RPMI7951 (cell line): ENCODE measurements at places on chromosomes 3 and 15. TPM values are rescaled to one million over a fixed set of nuclear protein-coding genes. Genes with fewer than 3 reads are reported as not detected.

Gene SLC24A5
- total RNA-seq: 0.29 TPM in 1 of 2 replicates, not detected in the other

Gene CHST14
- 27.1 and 29.3 TPM in 2 replicates for total RNA-seq

Gene ZNF662
- total RNA-seq: 0.29 and 0.72 TPM in 2 replicates

Gene TRPM1
- total RNA-seq: not detected in 2 replicates

Gene LDHAL6B
- total RNA-seq: 0.10 TPM in 1 of 2 replicates, not detected in the other

Gene DAZL
- not detected in 2 replicates for total RNA-seq

Gene TGFBR2
- 121 and 132 TPM in 2 replicates for total RNA-seq

Gene STRA6
- 95.7 and 114 TPM in 2 replicates for total RNA-seq

Gene GOLGA6L10
- 0.10 and 0.24 TPM in 2 replicates for total RNA-seq

Gene HCN4
- total RNA-seq: not detected in 2 replicates

Gene MST1R
- total RNA-seq: 0.29 and 0.36 TPM in 2 replicates

Gene SELENOK
- 145 and 165 TPM in 2 replicates for total RNA-seq

Gene CPN2
- 0.10 TPM in 1 of 2 replicates, not detected in the other for total RNA-seq

Gene KBTBD12
- total RNA-seq: not detected in 2 replicates

Gene AMIGO3
- total RNA-seq: 1.1 and 4.3 TPM in 2 replicates

Gene EIF4G1
- 164 and 173 TPM in 2 replicates for total RNA-seq

Gene P2RY12
- total RNA-seq: not detected in 2 replicates

Gene SNX22
- 0.12 and 0.29 TPM in 2 replicates for total RNA-seq

Gene ZNF106
- total RNA-seq: 37.0 and 40.4 TPM in 2 replicates

Gene EOMES
- not detected in 2 replicates for total RNA-seq

GRCh38 chr15:63843901-63844317 lies 10.2 kb upstream of the HERC1 start:
- DNase-seq: no peak

DNA sequence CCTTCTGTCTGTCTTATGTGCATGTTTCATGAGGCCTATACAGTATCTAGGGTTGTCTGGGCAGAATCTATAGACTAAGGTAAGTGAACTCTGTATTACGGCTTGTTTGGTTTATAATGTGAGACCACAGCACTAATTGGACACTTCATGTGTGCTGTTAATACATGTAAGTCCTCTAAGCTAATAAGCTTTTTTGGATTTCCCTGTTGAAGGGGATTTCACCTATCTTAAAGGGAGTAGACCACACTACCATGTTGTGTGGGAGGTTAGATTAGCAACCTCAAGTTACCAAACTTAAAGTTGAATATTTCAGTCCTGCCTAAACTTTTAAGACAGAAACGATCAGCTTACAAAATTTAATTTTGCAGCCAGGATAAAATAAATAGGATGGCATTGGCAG lies 189.8 kb upstream of the GOLIM4 start:
- no peak for DNase-seq

DNA sequence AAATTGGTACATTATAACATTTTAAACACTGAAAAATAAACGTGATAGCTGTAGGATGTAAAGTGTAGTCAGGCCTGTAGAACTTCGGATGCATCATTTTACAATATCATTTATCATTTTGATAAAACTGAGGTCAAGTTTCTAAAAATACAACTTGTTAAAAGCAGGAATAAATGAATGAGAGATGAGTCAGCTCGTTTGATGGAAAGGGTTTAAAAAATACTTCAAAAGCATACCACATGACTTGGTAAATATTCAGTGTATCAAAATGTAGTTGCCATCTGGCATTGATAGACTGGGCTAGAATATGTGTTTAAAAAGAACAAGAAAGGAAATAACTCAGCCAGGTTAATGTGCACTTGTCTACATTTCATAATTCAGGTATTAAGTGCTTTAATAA lies 357.0 kb downstream of the TIGIT start:
- peak; percentile 75 for DNase-seq

DNA sequence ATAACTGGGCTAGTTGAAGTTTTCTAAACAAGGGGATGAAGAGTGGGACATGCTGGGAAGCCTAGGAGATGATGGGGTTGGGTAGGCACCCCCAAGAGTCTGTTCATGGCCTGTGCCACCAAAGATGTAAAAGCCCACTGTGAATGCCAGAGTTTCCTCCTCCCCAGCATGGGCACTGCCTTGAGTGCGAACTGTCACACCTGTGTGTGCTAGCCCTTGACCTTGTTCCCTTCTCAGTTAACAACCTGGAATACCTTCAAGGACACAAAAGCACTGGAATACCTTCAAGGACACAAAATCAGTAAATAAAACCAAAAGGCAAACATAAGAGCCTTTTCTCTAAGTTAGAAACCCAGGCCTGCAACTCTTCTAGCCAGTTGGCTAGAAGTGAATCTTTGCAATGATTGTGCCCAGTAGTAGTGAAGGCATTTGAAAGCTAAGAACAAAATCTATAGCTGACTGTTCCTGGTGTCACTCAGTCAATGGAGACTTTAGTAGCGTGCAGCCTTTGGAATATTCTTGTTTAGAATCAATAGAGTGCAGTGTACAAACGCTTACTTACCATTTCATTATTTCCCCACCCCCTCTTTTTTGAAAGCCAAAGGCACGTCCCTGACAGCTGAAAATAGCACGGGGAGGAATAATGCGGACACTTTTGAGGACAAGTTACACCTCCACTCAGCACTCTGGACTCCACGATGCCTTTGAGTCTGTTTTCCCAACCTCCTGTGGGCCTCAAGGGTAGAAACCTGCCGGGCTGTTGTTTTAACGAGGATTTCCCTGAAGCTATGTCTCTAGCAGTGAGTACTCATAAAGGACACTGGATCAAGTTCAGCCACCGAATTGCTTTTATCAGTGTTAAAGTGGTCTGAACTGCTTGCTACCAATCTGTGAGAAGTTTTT lies 24.2 kb downstream of the PSMD6 start:
- DNase-seq: no peak

GRCh38 chr15:79221696-79222095 lies 60.8 kb upstream of the ANKRD34C start:
- DNase-seq: no peak

- DNase-seq: no peak
Observed at GRCh38 chr15:50064673-50065072, 54.4 kb downstream of the ATP8B4 start.

DNA sequence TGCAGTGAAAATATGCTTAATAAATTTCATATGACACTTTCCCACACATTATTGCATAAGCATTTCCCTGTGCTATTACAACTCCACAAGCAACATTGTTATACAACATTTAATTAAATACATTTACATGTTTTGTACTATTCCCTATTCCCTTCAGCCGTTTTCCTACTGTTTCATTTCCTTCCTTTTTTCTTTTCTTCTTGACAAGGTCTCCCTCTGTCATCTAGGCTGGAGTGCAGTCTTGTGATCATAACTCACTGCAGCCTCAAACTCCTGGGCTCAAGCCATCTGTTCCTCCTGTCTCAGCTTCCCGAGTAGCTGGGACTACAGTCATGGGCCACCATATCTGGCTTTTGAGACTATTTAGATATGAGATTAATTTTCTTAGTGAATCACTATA lies 254.7 kb downstream of the NFKBIZ start:
- no peak for DNase-seq

DNA sequence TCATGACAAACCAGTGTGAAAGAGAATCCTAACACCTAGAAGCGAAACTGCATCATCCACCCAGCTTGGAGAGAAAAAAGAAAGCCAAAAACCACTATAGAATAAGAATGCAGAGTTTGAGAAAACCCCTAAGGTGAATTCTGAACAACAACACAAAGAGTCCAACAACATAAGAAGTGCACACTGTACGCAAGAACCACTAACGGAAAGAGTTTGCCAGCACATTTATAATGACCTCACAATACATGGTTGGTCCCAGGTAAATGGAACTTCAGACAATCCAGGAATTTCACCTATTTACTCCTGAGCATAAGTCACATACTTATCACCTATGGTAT lies 128.3 kb upstream of the BHLHE40 start:
- DNase-seq: no peak

GRCh38 chr15:99508852-99509251 lies 56.9 kb upstream of the MEF2A start:
- no peak for DNase-seq

GRCh38 chr15:66611257-66612053 lies 45.7 kb upstream of the LCTL start:
- DNase-seq: peak; percentile 23

DNA sequence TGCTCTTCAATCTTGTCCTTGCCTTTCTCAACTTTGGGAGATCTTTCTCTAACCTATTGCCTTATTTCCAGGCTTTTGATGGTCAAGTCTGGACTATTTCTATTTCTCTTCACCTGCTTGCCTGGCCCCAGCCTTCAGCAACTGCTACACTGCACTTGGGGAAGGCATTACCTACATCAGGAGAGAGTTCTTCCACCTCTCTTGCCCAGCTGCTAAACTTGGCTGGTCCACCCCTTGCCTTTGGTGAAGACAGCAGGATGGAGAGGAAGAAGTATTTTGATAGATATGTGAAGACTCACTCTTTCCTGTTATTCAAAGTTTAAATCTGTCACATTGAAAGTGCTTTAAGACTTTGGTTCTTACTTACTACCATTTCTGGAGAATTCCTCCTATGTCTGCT lies 574.8 kb downstream of the ZPLD1 start:
- no peak for DNase-seq

DNA sequence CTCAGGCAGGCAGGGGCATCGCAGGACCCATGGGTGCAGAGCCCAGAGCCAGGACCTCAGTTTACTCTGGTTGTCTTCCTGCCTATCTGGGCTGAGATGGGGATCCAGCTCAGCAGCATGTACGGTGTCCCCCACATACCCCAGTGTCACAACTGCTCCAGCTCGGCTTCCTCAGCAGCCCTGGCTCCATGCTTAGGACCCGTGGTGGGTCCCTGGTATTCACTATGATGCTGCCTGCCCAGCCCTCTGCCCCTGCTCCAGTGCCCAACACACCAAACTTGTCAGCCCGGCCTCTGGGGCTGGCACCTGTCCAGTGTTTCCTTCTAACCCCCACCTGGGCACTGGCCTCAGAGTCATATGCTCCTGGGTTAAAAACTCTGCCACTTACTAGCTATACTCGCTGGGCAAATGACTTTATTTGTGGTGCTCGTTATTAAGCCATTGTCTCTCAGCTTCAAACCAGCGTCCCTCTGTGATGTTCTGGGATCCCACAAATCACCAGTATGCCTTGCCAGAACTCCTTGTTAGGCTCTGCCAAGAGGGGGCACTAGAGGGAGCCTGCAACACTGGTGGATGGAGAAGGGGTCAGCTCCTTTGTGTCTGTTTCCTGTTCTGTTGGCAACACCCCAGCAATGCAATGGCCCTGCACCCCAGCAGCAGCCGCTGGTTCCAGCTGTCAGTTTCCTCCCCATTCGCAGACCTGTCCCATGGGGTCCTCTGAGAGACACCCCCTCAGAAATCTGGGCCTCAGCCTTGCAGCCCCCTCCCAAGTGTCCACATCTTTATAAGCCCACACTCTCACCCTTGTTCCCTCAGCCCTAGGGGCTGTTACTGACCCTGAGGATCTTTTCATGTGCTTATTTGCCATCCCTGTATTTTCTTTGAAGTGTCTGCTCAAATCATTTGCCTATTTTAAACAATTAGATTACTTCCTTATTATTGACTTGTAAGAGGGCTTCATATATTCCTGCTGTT lies 24.1 kb upstream of the MRPS22 start:
- peak; percentile 35 for DNase-seq

GRCh38 chr15:90367576-90367975 lies 15.5 kb downstream of the ZNF774 start:
- no peak for DNase-seq

DNA sequence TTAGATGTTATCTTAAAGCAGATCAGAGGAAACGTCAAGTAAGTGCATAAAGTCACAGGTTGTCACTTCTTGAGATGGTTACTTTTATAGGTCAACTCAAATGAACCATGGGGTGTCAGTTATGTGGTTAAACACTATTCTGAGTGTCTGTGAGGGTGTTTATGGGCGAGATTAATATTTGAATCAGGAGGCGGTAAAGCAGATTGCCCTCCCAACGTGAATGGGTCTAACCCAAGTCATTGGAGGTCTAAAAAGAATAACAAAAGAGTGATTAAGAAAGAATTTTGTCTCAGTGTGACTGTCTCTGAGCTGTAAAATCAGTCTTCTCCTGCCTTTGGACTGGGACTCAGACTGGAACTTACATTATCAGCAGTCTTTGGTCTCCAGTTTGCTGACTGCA lies 977.5 kb downstream of the NAALADL2 start:
- no peak for DNase-seq

DNA sequence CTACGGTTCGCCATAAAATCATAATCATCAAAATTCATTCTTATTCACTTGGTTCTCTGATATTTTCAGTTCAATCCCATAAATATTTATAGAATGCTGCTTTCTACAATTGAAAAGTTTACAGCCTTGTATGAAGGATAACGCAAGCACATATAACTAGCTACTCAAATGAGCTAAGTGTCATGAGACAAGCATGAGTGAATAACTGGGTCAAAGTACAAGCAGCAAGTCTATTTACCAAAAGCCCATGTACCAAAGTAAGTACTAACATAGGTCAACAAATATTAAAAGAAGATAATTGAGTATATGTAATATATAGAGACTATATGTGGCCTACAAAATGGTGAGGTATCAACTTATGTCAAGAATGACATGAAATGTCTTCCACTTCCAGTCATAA lies 596.6 kb downstream of the GBE1 start:
- no peak for DNase-seq

GRCh38 chr3:126751611-126752302 lies 47.7 kb downstream of the CHCHD6 start:
- DNase-seq: no peak

- DNase-seq: no peak
Observed at GRCh38 chr3:55545995-55546394, 58.9 kb upstream of the WNT5A start.

DNA sequence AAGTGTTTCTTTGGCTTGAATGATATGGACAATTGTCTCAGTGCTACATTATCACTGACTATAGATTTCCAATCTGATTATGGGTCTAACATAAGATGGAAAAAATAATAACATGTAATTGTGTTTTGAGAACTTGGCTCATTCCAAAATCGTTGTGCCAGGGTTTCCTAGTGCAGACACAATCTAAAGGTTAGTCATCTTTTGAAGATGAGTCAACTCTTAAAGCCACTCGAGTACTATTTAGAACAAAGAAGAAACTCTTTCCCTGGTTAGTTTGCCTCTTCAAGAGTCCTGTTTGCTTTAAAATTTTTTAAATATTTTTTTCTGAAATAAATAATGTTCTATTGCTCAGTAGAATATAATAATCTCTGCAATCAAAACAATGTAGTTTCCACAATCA lies 301.0 kb downstream of the CADM2 start:
- DNase-seq: no peak

DNA sequence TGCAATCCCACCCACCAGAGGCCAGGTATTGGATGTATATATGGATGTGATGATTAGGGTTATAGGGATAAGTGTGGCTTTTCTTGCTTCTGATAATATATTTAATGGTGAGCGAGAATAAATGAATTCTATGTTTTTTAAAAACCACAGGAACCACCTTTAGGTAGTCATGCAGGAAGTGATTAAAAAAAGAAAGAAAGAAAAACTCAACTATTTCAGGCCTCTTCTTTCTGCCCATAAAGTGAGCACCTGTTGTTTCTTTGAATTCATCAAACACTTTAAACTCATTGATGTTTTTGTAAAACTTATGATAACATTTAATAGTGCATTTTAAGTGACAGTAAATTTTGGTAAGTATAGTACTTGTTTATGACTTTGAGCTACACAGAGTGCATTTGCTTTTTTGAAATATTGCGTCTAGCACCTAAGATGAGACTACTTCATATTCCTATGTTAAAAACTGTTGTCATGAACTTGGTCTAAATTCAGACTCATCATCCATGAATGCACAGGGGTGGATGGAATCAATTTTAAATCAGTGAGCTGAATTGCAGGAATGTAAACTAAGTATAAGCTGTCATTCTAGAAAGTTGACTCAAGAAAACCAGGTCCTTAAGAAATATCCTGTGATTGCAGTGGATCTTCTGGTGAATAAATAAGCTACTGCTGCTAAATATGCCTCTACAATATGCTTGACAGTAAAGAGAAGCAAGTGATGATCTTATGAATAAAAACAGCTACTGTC lies 764.4 kb upstream of the NECTIN3 start:
- DNase-seq: no peak
